CD4-positive, alpha-beta T cell treated with Interleukin-6 for 4 hours (primary cell): ENCODE measurements at places on chromosomes 12 and 14.

GRCh38 chr12:4496145-4496838, 42.4 kb upstream of the RAD51AP1 start:
- no peak for DNase-seq

GRCh38 chr12:6891646-6892001, 13.0 kb upstream of the LRRC23 start:
- DNase-seq: no peak

GRCh38 chr12:28409892-28410291, 219.6 kb downstream of the CCDC91 start:
- DNase-seq: no peak

DNA sequence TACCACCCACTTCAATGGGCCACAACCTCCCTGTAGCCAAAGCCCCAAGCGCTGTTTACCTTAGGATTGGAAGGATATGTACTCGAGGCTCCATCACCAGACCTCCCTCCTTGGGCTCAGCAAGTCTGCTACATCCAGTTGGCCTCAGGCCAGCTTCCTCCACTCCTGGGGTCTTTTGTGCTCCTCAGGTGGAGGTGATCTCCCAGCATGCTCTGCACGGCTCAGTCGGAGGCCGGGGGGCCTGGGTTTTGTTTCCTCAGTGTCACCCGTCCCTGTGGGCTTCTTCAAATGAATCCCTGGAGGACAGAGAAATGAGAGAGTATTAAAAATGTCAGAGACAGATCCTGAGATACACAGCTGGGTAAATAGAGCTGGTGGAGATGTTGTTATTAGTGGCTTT, 723.1 kb upstream of the TBX3 start:
- no peak for DNase-seq

DNA sequence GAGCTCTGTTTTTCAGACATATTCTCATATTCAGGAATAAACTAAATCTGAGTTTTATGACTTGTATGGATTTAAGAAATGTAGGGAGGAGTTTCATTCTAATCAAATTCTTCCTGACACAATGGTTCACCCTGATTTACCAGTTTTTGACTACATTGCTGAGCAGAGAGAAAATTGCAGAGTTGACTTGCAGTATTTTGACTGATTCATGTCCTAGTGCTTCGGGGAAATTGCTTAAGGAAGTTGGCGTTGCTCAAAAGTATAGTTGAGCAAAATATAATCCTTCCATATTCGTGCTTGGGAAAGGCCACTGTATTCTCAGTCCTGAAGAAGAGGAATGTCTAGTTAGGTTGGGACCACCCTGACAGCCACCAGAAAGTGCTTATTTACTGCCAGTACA, 1.3 kb upstream of the TWF1 start:
- no peak for DNase-seq

GRCh38 chr14:66635435-66635834, 127.5 kb downstream of the GPHN start:
- DNase-seq: no peak

- DNase-seq: no peak
Observed at GRCh38 chr14:64253672-64254071, 40.5 kb downstream of the ESR2 start.

DNA sequence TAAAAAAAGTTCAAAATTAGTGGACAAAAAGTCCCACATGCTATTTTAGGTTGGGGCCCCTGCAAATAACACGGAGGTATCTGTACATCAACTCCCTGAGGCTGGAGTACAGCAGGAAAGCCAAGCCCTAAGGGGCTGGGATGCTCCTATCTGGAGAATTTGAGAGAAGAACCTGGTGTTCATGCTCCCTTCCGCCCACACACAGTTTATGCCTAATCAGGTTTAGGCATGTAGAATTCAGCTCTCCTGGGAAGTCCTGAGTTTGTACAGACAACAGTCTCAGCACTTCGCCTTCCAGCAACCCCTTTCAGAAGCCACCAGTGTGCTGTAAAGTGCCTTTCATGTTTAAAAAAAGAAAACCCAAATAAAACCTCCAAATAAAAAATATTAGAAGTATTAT, 237.3 kb upstream of the GRIP1 start:
- no peak for DNase-seq

- DNase-seq: peak; percentile 50
Observed at GRCh38 chr14:75301666-75302325, 23.2 kb downstream of the FOS start.

- no peak for DNase-seq
Observed at GRCh38 chr12:12686925-12687324, 9.1 kb downstream of the GPR19 start.

- DNase-seq: no peak
Observed at GRCh38 chr12:91866566-91866965, 279.1 kb downstream of the BTG1 start.

DNA sequence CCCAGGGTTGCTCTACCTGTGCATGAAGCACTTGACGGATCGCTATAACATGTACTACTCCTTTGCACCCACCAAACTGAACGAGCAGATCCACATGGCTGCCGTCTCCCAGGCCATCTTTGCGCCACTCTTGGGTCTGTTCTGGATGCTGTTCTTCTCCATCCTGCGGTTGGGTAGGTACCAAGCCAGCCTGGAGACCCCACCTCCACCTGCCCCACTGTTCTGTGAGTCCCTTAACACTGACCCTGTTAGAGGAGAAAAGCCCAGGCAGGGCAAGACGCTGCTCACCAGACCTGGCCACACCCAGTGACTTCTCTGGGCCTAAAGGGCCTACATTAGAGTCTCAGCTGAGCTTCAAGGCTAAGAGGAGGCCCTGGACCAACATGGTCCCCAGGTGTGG, 21.7 kb downstream of the NGB start:
- no peak for DNase-seq

GRCh38 chr14:99451234-99451633, 29.4 kb downstream of the SETD3 start:
- no peak for DNase-seq

- no peak for DNase-seq
Observed at GRCh38 chr12:7450667-7451066, 6.7 kb upstream of the CD163L1 start.

- no peak for DNase-seq
Observed at GRCh38 chr12:124419292-124420040, 124.6 kb downstream of the RFLNA start.

DNA sequence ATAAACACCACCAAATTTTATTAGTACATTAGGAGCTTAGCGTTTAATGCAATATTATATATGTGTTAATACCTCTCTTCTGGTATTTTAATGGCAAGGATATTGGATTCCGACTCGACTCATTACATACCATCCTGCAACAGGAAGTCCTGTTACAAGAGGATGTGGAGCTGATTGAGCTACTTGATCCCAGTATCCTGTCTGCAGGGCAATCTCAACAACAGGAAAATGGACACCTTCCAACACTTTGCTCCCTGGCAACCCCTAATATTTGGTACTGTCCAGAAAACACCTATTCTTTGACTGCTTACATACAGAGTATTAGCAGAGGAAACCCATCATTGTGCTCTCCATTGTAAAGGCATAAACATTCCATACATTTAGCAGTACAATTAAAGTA, 45.2 kb downstream of the VEZT start:
- no peak for DNase-seq

DNA sequence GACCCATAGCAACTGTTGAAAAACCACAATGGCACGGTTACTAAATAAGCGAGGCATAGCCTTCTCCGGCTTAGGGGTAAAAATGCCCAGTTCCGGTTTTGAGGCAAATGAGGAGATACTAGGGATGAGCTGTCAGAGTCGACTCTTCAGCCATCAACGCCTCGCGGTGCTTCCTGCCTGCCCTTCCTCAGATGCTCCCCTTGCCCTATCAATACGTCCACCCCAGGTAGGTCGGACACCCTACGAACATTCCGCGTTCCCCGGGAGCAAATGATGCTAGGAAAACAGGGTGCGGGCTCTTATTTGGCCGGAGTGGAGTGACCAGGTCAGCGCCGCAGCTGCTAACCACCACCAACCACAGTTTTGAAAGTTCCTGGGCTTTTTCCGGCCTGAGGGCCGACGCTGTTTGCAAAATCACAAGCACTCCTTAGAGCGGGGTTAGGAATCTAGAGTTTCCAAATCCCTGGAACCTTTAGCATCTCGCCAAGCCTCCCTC, 1.2 kb downstream of the SRSF9 start:
- peak; percentile 16 for DNase-seq

DNA sequence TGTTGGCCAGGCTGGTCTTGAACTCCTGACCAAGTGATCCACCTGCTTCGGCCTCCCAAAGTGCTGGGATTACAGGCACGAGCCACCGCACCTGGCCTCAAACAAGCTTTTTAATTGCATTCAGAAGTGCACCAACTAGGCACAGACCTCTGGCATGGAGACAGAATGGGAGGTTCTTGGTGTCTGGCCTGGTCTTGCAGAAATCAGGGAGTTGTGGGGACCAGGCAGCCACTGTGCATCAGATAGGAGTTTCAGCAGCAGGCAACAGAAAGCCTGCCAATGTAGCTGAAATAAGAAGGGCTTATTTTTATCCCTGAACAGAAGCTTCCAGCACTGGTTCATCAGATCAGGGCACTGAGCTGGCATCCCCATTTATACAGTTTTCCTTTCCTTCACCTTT, 22.2 kb upstream of the TCL1B start:
- DNase-seq: no peak

DNA sequence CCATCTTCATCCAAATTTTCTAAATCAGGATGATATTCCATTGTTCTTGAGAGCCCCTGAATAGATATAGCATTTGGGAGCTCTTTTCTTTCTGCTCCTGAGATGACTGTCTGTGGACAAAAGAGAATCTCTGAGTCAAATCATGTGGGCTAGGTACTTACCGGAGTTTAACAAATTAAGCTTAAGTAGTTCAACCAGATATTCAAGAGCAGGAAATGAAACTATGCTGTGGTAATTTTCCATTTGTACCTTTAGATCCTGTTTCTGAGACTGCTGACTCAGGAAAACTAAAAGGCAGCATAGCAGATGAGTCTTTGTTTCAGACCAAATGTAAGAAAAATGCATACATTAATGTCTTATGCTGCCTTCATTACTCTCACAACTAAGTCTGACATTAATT, at the start of gene CLEC7A:
CLEC7A (minus strand) TSS at position 158 of the 400 bp plus-strand sequence; CDS start at position 41, 117 bp downstream.
- DNase-seq: no peak

DNA sequence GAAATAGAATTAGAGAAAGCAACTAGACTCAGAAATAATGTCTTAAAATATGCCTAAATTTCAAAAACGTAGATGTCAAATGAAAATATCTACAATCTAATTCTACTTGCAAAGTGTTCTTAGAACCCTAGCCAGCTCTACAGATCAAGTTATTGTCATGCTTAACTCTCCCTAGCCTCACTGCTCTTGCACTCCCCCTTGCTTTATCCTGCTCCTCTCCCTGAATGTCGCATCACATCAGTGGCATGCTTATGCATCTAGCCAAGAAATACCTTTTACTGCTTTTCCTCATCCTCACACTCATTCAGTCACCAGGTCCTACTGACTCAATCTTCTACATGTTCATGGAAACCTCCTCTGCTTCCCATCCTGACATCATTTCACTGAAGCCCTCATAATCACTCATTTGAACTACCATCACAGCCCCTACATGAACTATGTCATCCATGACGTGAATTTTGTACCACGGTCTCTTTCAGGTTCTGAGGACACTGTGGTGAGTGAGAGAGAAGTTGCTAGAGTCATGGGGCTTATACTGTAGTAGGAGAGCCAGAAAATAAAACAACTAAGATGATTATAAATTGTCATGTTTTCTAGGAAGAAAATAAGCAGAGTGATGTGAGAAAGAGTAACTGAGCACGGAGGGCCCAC, 22.6 kb upstream of the CRACR2A start:
- no peak for DNase-seq

GRCh38 chr12:105783983-105784947, 354.5 kb downstream of the NUAK1 start:
- DNase-seq: no peak

DNA sequence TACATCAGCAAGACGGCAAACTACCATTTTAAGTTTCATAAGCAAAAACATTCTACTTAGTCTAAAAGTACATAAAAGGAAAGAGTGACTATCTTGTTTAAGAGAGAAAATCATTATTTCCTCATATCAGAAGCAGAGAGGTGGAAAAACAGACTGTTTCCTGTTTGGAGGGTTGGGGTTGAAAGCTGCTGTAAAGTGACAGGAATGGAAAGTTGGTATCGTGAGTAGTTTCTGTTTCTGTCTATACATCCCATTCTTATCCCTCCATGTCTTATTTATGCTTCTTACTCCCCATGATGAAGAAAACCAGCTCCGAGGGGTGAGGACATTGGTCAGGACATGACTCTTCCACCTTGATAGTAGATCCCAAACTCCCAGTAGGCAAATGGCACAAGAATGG, 216.5 kb downstream of the EGLN3 start:
- no peak for DNase-seq

GRCh38 chr14:55302367-55303124, 31.3 kb downstream of the FBXO34 start:
- DNase-seq: no peak
